ENCODE measurements at places on chromosomes 13 and 19.

- DNase-seq = no peak
These were observed 77.2 kb downstream of the KLF12 start for GRCh38 chr13:74056801-74057542.

GRCh38 chr13:41554626-41555386 is 97.5 kb downstream of the RGCC start:
- DNase-seq = no peak

GRCh38 chr13:43776501-43777079 is 10.2 kb downstream of the ENOX1 start:
- no peak for DNase-seq

- DNase-seq = no peak
These were observed 195.7 kb upstream of the UBL3 start for GRCh38 chr13:30045916-30046704.

- no peak for DNase-seq
These were observed 8.9 kb downstream of the NDUFB7 start for GRCh38 chr19:14562660-14563589.

DNA sequence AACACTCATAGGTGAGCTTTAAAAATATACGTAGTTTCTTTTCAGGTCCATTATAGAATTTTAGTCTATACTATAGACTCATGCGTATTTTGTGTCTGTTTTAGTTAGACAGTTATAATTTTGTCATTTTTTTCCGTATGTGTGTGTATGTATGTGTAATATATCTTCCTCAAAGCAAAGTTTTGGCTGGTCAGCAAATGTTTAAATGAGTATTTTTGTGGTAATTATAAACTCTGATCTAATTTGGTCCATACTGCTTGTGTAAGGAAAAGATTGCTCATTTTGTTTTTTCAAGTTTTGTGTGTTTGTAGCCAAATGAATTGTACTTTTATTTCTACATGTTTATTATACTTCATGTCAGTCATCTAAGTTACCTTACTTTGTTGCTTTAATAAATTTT is 20.5 kb downstream of the KCTD4 start:
- DNase-seq = no peak

GRCh38 chr19:48292798-48293197 is 22.9 kb downstream of the ZNF114 start:
- no peak for DNase-seq

GRCh38 chr19:1073956-1074517 is 7.1 kb downstream of the ARHGAP45 start:
- DNase-seq = no peak

GRCh38 chr13:97250560-97250959 is 28.4 kb downstream of the MBNL2 start:
- no peak for DNase-seq

- DNase-seq = no peak
These were observed 6.7 kb downstream of the PPP1R37 start for GRCh38 chr19:45099467-45100191.

- no peak for DNase-seq
These were observed 771.4 kb downstream of the DIAPH3 start for GRCh38 chr13:59392328-59392727.

- DNase-seq = no peak
These were observed 143.2 kb downstream of the POU4F1 start for GRCh38 chr13:78460176-78460575.

DNA sequence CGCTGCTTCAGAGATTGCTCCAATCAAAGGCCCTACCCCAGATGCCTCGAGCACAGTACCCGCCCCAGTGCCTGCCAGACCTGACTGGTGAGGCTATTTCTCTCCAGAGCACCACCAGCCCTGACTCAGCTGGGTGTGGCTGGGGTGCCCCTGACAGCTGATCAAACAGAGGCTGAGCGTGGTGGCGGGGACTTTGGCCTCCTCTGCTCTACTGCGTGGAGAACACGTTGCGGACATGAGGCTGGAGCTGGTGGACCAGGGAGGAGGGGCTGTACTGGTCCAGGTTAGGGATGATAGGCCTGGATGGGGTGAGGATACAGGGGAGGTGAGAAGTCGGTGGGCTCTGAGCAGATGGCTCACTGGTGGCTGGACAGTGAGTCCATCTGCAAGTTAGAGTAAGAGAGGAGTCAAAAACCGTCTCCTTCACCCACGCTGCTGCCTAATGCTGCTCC is 3.5 kb upstream of the DOCK6 start:
- DNase-seq = no peak

DNA sequence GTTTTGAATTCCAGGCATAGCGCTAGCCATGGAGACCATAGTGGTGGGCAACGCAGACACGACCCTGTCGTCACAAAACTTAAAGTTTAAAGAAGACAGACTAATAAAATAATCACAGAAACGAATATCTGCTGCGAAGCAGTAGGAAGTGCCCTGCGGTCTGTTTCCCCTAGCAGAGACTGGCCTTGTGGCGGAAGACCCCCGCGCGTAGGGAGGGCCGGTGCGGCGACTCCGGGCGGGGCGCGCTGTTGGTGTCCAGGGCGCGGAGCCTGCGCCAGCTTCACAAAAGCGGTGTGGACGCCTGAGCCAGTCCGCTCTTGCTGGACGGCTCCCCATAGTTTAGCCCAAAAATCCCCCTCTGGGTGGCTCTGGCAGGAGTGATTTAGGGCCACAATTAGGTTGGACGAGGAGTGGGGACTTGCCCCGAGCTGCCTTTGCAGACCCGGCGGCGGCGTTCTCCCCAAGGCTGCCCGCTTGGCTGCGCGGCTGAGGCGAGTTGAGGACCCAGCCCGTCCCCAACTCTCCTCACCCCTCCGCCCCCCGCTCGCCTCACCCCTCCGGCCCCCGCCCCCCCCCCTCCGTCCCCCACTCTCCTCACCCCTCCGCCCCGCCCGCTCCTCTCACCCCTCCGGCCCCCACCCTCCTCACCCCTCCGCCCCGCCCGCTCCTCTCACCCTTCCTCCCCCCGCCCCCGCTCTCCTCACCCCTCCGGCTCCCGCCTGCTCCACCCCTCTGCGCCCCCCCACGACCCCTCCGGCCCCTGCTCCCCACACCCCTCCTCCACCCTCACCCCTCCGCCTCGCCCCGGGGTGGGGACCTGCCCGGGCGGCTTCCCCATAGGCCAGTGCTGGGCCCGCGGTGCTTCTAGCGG is 14.2 kb upstream of the LATS2 start:
- peak; percentile 73 for DNase-seq

DNA sequence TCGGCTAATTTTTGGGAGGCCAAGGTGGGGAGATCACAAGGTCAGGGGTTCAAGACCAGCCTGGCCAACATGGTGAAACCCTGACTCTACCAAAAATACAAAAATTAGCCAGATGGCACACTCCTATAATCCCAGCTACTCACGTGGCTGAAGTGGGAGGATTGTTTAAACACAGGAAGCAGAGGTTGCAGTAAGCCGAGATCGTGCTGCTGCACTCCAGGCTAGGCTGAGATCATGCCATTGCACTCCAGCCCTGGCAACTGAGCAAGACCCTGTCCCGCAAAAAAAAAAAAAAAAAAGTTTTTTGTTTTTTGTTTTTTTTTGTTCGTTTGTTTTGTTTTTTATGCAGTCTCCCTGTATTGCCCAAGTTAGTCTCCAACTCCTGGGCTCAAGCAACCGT is 21.2 kb downstream of the MAST1 start:
- DNase-seq = no peak

DNA sequence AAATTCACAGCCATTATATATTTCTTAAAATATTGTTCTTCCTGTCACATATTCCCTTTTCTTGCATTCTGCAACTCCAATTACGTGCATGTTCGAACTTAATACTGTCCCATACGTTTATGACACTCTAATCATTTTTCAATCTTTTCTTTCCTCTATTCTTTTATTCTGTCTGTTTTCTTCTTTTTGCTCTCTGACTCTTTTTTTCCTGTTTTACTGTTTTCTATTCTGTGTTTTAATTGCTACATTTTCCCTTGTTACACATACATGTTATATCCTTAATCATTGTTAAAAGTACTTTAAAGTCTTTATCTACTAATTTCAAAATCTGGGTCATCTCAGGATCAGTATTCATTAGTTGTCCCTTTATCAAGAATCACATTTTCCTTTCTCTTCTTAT is 1149.1 kb upstream of the PCDH20 start:
- DNase-seq = no peak

Measured in sigmoid colon (tissue), 7 donors.